Hair follicular keratinocyte (primary cell): ENCODE measurements at places on chromosomes 4 and X. TPM values are rescaled to one million over a fixed set of nuclear protein-coding genes. Genes with fewer than 3 reads are reported as not detected.

Gene CDKL5
- 0.84 and 3.4 TPM in 2 replicates for total RNA-seq

Gene CDKL2
- 0.46 and 0.62 TPM in 2 replicates for total RNA-seq

Gene FAM9B
- total RNA-seq, result not detected in 2 replicates

Gene TLR7
- total RNA-seq, result not detected in 2 replicates

Gene SPANXD
- total RNA-seq, result not detected in 2 replicates

Gene FAT4
- 0.65 and 1.2 TPM in 2 replicates for total RNA-seq

Gene HTATSF1
- 19.7 and 40.5 TPM in 2 replicates for total RNA-seq

Gene WDFY3
- 19.7 and 38.0 TPM in 2 replicates for total RNA-seq

Gene PRDM8
- 8.0 and 11.0 TPM in 2 replicates for total RNA-seq

Gene CABS1
- not detected in 2 replicates for total RNA-seq

Gene DDX53
- total RNA-seq, result not detected in 2 replicates

Gene PCDH10
- total RNA-seq, result not detected in 2 replicates

Gene DNAJB14
- 14.0 and 18.2 TPM in 2 replicates for total RNA-seq

Gene MGAT4D
- total RNA-seq, result not detected in 2 replicates

Gene DCAF4L1
- total RNA-seq, result not detected in 2 replicates

Gene PRICKLE3
- total RNA-seq, result 18.9 and 21.5 TPM in 2 replicates

Gene NUDT11
- 11.3 and 12.5 TPM in 2 replicates for total RNA-seq

Gene MTMR1
- total RNA-seq, result 17.3 and 17.4 TPM in 2 replicates

Gene CRMP1
- total RNA-seq, result not detected in 2 replicates

Gene IBSP
- total RNA-seq, result not detected in 2 replicates

Gene AMBN
- total RNA-seq, result not detected in 2 replicates

Gene DACH2
- not detected in 2 replicates for total RNA-seq

Gene HDAC6
- 26.1 and 29.4 TPM in 2 replicates for total RNA-seq

Gene NSUN7
- 0.16 and 0.34 TPM in 2 replicates for total RNA-seq

Gene COL25A1
- 0.08 TPM in 1 of 2 replicates, not detected in the other for total RNA-seq

Gene SULT1E1
- 0.42 and 1.2 TPM in 2 replicates for total RNA-seq

Gene TEX13A
- total RNA-seq, result not detected in 2 replicates

Gene TMEM164
- total RNA-seq, result 17.0 and 24.6 TPM in 2 replicates

Gene EXOC1L
- total RNA-seq, result not detected in 2 replicates

Gene GABRQ
- total RNA-seq, result not detected in 2 replicates

Gene RBM46
- total RNA-seq, result 0.27 and 1.6 TPM in 2 replicates

Gene ETDB
- not detected in 2 replicates for total RNA-seq

Gene KLB
- total RNA-seq, result 0.08 TPM in 1 of 2 replicates, not detected in the other

Gene DCAF12L2
- not detected in 2 replicates for total RNA-seq

Gene PSAPL1
- not detected in 2 replicates for total RNA-seq

Gene PTPN13
- 40.0 and 48.6 TPM in 2 replicates for total RNA-seq

Gene TMSB15A
- 0.68 TPM in 1 of 2 replicates, not detected in the other for total RNA-seq

Gene HHIP
- under 0.01 TPM in 1 of 2 replicates, not detected in the other for total RNA-seq

Gene TMEM165
- 103 and 108 TPM in 2 replicates for total RNA-seq

Gene MAOB
- total RNA-seq, result not detected in 2 replicates

Gene TRAM1L1
- total RNA-seq, result 0.68 and 1.2 TPM in 2 replicates

Gene RPL9
- 4,388 and 5,094 TPM in 2 replicates for total RNA-seq

Gene SORCS2
- total RNA-seq, result 0.31 TPM in 1 of 2 replicates, not detected in the other

Gene MMRN1
- not detected in 2 replicates for total RNA-seq

Gene SRPK3
- total RNA-seq, result 0.11 TPM in 1 of 2 replicates, not detected in the other

Gene FHIP1A
- 17.2 and 18.8 TPM in 2 replicates for total RNA-seq

Gene AP1AR
- total RNA-seq, result 16.4 and 21.1 TPM in 2 replicates

Gene FAM9C
- total RNA-seq, result not detected in 2 replicates

Gene PPBP
- 0.49 TPM in 1 of 2 replicates, not detected in the other for total RNA-seq

Gene AFP
- total RNA-seq, result not detected in 2 replicates

Gene APLN
- total RNA-seq, result 4.9 and 8.2 TPM in 2 replicates

Gene BGN
- 0.30 and 1.0 TPM in 2 replicates for total RNA-seq

Gene SLC30A9
- total RNA-seq, result 44.3 and 50.5 TPM in 2 replicates

Gene EGFL6
- total RNA-seq, result not detected in 2 replicates
